HuH-7.5 (cell line): ENCODE measurements at places on chromosomes 1 and 21.
A peak's percentile ranks its signal among the peaks of the same experiment; 100 is the strongest.

GRCh38 chr1:220891224-220892085 is 12.2 kb downstream of the HLX start:
- no peak for DNase-seq

GRCh38 chr21:25638660-25639550 is at the start of gene JAM2:
JAM2 (plus strand) TSS chr21:25639258; CDS start chr21:25639822, 564 bp downstream.
- DNase-seq: peak; percentile 10

DNA sequence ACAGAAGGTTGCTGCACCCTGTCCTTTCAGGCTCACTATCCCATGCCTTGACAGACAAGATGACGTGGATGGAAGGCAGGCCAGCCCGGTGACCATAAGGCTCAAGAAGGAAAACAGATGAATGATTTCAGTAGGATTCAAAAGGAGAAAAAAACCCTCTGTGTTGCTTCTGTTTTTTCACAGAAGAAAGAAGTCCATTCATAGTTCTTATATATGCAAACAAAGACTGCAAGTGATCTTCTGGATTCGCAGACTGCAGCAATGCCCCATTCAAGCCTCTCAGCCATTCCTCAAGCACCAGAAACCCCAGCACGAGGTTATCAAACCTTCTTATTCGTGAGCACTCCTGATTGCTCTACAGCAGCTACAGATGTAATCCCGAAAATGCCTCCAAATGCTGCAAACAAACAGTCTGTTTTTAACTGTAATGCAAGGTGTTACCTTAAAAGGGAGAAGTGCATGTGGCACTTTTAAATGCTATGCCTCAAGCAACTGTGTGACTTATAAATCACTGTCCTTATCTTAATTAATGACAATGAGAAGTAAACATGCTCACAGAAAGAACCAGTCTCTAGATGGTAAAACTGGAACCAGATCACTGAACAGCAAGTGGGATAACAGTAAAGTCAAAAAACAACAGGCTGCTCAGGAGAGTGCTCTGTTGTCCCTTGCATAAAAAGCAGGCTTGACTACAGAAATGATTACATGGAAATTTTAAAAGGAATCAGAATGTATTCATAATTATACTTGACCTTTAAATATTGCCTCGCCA is 173.9 kb downstream of the HHIPL2 start:
- DNase-seq: no peak

DNA sequence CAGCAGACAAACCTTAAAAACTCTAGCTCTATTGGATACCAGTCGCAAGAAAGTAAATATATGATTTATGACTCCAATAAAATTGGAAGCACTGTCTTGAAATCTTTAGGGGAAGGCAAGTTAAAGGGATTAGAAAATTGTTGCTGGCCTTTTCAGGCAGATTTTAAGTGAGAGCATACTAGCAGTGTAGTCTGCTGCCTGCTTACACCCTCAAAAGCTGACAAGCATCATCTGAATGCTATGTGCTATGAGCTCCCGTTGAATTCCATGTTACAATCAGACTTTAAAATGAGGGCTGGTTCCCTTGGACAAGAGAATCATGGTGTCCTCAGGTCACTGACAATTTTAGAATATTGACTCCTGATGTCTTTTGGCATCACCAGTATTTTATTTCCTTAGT is 271.1 kb upstream of the C1orf105 start:
- DNase-seq: no peak
